Right lung (tissue), 10 donors: ENCODE measurements at places on chromosomes 2 and 18.

DNA sequence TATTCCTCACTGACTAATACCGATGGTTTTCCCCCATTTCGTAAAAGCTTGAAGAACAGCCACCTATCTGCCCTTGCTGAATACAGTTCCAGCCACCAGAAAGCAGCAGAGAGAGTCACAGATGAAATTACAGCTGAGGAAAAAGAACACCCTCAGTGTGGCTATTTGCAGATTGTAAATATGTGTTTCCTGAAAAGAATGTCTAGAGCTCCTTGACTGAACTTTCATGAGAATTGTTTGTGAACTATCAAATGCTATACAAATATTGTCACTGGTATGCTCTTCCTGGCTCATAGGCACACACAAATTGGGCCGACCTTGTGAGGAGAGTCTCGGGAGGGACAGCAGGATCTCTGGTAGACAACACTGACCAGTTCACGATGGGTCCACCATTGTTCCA is 58.1 kb upstream of the TTC39C start:
- no peak for DNase-seq

DNA sequence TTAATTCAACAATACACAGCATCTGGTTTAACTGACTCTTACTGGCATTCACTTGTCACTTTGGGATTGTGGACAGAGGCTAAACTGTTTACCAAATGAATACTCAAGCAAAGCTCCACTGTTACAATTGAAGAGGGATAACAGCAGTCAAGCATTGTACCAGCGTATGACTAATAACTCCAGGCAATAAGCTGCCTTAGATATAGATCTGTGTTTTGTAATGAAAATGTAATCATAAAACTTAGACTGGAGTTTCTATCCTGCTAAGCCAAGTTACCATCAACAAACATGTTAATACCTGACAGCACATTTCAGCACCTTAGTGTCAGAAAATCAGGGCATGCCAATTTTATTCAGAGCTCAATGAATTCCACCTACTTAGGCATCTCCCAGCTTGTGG is 889.5 kb downstream of the EPHA4 start:
- no peak for DNase-seq

DNA sequence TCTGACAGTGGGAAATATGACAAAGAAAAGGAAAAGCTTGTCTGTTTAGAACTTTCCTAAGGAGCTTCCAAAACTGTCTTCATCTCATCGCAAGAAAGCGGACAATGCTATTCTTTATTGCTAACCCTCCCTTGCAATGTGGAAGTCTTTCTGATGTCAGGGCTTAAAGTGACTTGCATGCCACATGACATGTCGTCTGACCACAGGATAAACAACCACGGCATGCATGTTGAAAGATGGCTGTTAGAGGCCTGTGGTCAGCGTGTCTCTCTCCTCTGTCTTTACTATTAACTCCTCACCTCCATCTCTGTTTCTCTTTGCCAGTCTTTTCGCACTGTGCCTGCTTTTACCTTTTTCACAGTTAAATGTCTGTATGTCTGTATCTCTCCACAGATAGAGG is 389.8 kb downstream of the LNPK start:
- DNase-seq, result no peak

DNA sequence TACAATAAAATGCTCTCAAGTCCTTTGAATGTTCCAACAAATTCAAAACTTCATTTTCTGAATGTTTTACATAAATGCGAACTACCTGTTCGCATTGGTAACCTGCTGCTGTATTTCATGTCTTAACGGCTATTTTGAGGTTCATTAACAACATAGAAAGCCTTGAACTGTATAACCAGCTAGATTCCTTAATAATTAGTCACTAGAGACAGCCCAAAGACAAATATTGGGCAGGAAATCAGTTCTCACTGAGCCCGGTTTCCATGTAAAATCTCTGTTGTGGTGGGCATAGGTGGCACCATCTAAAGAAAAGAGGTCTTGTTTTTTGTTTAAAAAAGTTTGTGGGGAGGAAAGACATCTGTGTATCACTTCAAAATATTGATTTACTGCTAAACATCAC is 29.2 kb downstream of the PDIA6 start:
- DNase-seq, result no peak

- no peak for DNase-seq
These were observed 69.8 kb upstream of the TANK start for GRCh38 chr2:161090411-161090810.

DNA sequence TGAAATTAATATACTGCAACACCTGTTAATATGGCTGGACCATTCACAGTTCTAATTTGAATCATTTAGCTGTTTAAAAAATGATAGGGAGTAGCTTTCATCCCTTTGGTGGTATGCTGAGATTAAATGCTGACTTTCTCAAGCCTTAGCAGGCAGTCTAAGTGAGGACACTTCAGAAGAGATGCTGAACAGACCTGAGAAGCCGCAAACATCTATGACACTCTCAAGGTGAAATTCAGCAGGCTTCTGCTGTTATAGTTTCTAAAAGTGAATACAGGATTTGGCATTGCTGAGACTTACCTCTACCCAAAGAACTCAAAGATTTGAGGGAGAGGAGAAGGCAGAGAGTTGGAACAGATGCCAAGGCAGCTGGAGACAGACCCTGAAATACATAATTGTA is 431.2 kb upstream of the FAM98A start:
- DNase-seq, result no peak

DNA sequence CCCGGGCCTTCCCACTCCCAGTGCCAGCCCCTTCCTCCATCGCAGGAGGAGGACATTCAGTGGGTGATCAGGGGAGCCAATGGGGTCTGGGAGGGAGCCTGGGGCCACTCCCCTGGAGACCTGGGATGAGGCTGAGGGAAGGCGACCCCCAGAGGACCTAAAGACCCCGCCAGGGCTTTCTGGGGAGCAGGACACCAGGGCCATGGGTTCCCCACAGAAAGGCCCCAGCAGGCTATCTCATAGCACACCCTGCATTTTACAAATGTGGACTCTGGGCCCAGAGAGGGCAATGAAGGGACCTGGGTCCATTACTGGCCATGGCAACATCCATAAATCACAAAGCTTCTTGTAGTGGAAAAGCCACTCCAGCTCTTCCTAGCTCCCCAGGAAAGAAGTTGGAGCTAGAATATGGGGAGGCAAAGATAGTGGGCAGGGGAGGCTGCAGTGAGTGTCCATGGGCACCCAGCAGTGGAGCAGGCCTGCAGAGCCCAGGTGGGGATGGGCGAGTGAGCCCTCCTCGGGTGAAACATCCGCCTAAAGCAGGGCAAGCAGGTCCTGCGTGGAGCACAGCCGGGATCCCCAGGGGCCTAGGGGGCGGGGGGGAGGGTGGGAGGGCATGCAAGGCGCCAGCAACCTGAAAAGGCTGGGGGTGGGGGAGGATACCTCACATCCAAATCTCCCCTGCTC is 13.8 kb downstream of the CYP26B1 start:
- DNase-seq, result no peak

- no peak for DNase-seq
These were observed 191.5 kb upstream of the PARD3B start for GRCh38 chr2:204353823-204354222.

- no peak for DNase-seq
These were observed 28.2 kb downstream of the TOGARAM2 start for GRCh38 chr2:29009270-29009669.

DNA sequence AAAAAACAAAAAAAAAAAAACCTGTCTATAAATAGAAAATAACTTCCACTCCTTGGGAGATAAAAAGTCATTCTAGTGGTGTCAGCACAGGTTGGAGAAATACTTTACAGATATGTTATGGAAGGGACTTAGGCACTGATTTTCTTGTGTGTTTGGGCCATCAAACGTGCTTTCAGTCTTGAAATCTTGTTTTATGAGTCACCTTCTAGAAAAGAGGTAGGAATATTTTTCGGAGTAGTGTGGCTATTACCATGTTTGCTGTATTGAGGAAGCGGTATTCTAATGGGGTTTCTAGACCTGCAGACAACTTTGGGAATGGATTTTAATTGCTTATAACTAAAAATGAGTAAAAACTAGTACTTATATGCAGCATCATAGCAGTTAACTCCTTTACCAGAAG is 12.0 kb downstream of the HNMT start:
- DNase-seq, result no peak

DNA sequence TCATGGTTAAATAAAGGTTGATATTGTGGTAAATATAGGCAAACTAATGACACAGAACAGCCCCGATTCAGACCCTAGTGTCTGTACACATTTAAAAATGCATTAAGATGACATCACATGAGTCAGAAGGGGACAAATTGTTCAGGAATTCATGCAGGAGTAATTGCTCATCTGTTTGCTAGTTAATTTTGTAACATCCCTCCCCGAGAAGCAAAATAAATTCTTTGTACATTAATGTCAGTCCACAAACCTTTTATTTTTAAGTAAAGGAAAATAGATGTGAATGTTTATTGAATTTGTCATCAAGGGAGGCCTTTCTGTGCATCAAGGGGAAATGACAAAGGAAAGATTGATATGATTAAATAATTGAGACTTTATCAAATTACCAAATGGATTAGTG is 69.9 kb downstream of the SH3BP4 start:
- DNase-seq, result no peak

DNA sequence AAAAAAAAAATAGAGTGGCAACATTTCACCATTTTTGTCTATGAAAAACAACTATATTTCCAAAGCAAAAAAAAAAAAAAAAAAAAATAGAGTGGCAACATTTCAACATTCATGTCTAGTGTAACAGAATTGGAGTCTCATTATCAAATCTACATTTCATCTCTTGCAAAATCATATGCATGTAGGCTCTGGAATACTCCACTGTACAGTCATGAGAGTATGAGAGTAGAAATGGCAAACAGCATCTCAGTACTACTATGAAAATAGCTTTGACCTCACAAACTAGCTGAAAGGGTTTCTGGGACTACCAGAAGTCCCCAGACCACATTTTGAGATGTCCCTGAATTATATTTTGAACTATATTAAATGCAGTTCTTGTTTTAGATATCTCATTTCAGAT is 82.8 kb downstream of the SMAD2 start:
- no peak for DNase-seq

DNA sequence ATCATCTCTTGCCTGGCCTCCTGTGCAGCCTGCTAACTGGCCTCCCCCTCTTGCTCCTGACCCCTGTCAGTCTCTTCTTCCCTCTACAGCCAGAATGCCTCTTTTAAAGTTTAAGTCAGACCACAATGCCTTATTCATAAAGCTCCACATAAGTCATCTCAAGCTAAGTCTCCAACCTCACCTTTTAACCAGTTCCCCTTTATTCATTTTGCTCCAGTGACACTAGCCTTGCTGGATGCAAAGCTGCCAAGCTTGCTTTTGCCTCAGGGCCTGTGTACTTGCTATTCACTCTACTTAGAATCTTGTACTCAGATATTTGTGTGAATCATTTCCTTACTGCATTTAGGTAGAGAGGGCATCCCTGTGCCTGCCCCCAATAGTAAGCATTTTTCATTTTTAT is 180.9 kb downstream of the PDE1A start:
- DNase-seq, result no peak

GRCh38 chr2:220894069-220894468 is 678.0 kb downstream of the EPHA4 start:
- DNase-seq, result no peak
